ENCODE measurements at places on chromosomes 4 and X.

- no peak for DNase-seq
These were observed 52.6 kb downstream of the ZFYVE28 start for GRCh38 chr4:2365913-2366210.

GRCh38 chrX:153775293-153776119, 5.3 kb upstream of the SRPK3 start:
- DNase-seq: no peak

GRCh38 chrX:9153300-9153699, 119.4 kb upstream of the FAM9B start:
- no peak for DNase-seq

GRCh38 chrX:129717892-129718291, 20.9 kb upstream of the XPNPEP2 start:
- no peak for DNase-seq

DNA sequence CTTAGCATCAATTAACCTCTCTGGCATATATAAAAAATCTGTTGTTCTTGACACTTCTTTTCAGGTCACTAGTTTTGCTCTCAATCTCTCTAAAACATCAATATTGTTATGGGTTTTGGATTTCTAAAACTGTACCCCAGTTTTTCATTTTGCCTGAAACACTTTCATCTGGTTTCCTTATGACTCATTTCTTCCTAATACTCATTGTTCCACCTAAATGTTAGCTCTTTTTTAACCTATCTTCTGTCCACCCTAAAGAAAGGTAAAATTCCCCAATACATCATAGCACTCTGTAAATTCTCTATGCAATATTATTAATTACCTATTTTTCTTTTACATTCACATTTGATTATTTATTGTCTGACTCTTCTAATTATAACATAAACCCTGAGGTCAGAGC, 575.5 kb upstream of the NDST4 start:
- DNase-seq: no peak

GRCh38 chr4:167606551-167606950, 372.3 kb upstream of the SPOCK3 start:
- no peak for DNase-seq

- DNase-seq: no peak
These were observed 54.2 kb downstream of the F8 start for GRCh38 chrX:154968353-154968752.
